Activated CD4-positive, CD25-positive, alpha-beta regulatory T cell treated with anti-CD3 and anti-CD28 coated beads, Interleukin-2, amount 50 U/mL, for 72 hours (primary cell): ENCODE measurements at places on chromosomes 7 and 10.

GRCh38 chr7:32025381-32026082 lies 44.7 kb downstream of the PDE1C start:
- DNase-seq: no peak

- DNase-seq: no peak
Measured at GRCh38 chr10:125060482-125060825, 99.9 kb downstream of the CTBP2 start.

DNA sequence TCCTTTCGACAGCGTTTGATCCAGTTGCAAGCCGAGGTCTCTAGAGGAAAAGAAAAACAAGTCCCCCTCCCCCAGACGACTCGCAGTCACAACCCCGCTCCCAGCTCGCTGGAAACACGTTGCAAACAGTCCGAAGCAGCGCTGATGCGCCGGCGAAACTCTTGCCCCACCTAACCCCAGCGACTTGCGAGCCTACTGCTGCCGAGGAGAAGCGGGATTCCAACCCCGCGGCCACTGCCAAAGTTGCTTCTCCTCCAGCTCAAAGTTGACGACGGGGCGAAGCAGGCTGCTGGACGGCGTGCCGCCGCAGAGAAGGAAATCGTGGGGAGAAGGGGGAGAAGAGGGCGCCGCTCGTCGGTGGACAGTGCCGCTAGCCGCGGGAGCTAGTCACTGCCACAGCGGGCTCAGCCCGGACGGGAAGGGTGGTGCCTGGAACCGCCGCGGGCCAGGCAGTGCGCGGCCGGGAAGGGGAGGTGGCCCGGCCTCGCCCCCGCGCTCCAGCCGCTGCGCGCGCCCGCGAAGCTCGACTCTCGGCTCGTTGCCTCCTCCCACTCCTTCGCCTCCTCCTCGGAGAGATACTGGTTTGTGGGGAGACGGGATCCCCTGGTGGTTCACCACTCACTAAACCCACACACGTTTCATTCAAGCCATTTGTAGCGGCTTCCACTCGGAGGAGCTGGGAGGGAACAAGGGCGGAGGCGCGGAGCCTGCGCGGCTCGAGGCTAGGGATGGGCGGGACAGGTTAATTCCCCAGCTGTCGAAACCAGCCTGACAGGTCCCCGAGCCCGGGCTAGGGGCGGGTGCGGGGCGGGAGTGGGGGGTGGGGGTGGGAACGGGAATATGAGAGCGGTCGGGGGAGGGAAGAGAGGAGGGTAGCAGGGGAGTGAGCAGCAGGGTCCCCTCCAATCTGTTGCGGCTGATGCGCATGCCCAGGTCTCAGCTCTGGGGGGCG lies at the start of gene GPR37:
TSS of gene GPR37 (minus strand) at position 392 of the 952 bp plus-strand sequence. CDS start 816 bp downstream, outside the sequence.
- DNase-seq: peak; percentile 30

DNA sequence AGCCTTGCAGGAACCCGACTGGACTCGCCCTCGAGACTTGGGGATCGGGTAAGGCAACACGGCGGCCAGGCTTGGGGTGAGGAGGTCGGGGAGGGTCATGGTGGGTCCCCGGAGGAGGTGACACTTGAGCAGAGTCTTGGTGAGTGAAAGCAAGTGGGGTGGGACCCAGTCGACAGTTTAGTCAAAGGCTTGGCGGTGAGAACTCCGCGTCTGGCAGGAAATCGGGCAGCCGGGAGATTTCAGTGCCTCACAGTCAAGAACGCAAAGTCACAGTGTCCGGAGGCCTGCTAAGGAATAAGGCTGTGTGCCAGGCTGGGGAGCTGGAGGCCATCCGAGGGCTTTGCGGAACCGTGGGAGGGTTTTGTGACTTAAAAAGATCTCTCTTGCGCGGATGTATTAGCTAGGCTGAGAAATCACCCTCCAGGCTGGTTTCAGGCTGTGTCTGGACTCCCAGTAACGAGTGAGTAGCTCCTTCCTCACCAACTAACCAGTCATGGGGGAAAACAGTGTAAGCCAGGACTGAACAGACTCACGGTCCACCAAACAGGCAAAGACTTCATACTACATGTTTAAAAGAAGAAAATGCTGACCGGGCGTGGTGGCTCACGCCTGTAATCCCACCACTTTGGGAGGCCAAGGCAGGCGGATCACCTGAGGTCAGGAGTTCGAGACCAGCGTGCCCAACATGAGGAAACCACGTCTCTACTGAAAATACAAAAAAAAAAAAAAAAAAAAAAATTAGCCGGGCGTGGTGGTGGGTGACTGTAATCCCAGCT lies 613 bp downstream of the AP5Z1 start:
- no peak for DNase-seq

DNA sequence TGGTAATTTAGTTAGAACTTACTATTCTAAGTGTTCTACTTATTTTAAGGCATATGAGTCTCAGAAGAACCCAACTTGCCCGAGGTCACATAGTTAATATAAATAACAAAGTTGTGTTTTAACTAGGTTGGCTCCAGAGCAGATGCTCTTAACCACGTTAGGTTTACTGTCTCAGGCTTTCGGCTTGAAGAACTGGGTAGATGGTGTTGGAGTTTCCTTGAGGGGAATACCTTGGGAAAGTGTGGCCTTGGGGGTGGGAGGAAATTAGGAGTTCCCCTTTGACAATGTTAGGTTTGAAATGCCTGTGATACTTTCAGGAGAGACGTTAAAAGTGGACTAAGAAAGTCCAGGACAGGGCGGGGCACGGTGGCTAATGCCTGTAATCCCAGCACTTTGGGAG lies 9.6 kb downstream of the ZNF398 start:
- no peak for DNase-seq

GRCh38 chr10:78044699-78045098 lies 11.0 kb downstream of the RPS24 start:
- DNase-seq: no peak

DNA sequence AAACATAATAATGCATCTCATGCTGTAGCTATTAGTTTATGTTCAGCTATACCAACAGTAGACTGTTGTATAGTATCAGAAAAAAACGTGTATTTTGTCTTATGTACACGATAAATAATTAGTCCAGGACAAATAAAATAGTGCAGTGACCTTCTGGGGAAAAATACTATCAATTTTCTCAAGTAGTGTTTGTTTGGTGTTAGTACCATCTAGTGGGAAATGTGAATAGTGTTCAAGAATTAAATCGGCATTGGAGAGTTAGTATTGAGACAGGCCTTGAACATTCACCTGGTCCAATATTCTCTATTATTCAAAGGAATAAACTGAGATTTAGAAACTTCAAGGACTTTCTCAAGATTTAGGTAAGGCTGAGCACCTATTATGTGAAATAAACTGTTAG lies 21.7 kb upstream of the OR2A5 start:
- DNase-seq: no peak

DNA sequence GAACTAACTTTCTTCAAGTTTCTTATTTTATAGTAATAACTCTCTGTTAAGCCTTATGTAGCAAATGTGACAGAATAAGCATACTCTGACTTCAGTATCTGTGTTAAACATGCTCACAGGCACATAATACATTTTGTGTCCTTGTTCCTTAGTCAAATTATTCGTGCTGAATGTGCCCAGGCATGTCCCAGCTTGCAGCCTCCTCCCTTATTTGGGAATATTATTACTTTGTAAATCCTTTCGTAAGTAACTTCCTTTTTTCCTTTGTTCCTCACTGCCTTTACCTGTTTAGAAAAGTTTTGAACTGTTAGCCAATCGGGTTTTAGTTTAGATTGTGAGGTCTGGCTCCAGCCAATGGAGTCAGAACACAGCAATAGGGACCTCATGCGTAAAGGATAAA lies 46.9 kb downstream of the GALNT11 start:
- no peak for DNase-seq

GRCh38 chr7:152158801-152159587 lies 133.5 kb downstream of the GALNT11 start:
- DNase-seq: no peak

- DNase-seq: no peak
Measured at GRCh38 chr7:105245398-105246114, 143.2 kb downstream of the SRPK2 start.

- DNase-seq: no peak
Measured at GRCh38 chr10:98169379-98169778, 34.9 kb downstream of the R3HCC1L start.

DNA sequence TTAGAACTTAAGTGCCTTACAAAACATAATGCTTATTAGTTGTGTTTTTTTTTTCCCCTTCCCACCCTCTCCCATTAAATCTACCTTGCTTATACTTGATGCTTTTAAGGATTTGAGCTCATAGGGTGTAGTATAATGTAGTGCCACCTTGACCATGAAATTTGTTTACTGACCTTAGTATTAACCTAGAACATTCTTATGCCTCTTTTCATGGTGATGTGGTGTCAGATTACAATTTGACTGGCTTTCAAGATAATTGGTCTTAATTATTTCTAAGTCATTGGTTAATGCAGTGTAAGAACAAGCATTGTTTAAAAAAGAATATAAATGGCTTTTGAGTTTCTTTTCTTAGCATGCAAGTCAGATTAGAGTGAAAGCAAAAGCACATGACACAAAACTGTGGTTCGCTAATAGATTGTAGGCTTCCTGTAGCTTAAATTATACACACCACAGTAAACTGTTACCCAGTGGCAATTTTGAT lies 61.8 kb downstream of the ADD3 start:
- no peak for DNase-seq
